ENCODE measurements at places on chromosomes 6 and 20.

- no peak for DNase-seq
Measured at GRCh38 chr20:63223121-63223825, 7.3 kb upstream of the YTHDF1 start.

GRCh38 chr6:422433-423054, 31.0 kb downstream of the IRF4 start:
- DNase-seq, result no peak

- no peak for DNase-seq
Measured at GRCh38 chr20:58084566-58084965, 143.9 kb downstream of the ANKRD60 start.

GRCh38 chr6:28875191-28875747, 48.5 kb downstream of the TRIM27 start:
- DNase-seq, result no peak

DNA sequence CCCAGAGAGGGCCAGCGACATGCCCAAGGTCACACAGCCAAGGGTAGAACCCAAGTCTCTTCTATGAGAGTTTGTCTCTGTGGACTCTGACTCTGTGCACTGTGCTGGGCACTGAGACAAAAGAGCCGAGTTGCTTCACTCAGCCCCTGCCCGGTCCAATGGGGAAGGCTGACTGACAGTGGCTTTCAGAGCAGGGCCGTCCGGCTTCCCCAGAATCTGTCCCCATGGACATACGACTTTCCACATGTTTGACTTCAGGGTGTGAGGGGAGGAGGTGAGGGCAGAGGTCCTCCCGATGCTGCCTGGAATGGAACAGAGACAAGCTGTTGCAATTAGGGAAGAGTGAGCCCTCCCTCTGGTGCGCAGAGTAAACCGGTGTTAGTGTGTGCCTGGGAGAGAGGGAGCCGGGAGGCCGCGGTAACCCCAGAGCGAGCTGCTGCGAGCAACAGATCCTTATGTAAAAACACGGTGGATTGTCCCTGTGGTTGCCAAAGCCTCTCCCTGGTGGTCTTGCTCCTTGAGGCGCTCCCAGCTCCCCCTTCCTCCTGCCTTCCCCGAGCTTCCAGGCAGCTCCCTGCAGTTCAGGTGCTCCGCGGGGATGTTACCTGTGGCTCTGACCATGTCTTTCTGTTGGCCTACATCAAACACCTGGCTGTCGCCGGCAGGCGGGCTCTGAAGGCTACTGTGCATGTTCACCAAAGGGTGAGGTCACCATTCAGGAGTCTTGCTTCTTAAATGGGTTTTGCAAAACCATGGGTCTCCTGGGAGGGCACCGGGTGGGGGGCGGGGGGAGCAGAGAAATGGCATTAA, 672 bp downstream of the SIRPA start:
- DNase-seq, result no peak
